ENCODE measurements at places on chromosomes 11 and 22. TPM values are rescaled to one million over a fixed set of nuclear protein-coding genes. Genes with fewer than 3 reads are reported as not detected.

Gene PHOX2A
- not detected for total RNA-seq

Gene VWCE
- total RNA-seq, result 3.8 TPM

Gene LINC01488
- not detected for total RNA-seq

Gene ELFN2
- 0.07 TPM for total RNA-seq

Gene TPH1
- 0.40 TPM for total RNA-seq

Gene RFPL1
- not detected for total RNA-seq

Gene MTNR1B
- not detected for total RNA-seq

Gene SYT7
- total RNA-seq, result not detected

Gene ISX
- not detected for total RNA-seq

Gene ADAMTS8
- total RNA-seq, result not detected

Gene SUN2
- 412 TPM for total RNA-seq

Gene ENDOD1
- 37.1 TPM for total RNA-seq

Gene C11orf87
- not detected for total RNA-seq

Gene KCNE3
- 0.16 TPM for total RNA-seq

Gene FJX1
- total RNA-seq, result 0.33 TPM

Measured in activated CD8-positive, alpha-beta memory T cell treated with anti-CD3 and anti-CD28 coated beads, Interleukin-2, amount 10 ng/mL, durations not matched to agents 7 days and 5 days (primary cell).